ENCODE measurements at places on chromosomes 6 and 20.

DNA sequence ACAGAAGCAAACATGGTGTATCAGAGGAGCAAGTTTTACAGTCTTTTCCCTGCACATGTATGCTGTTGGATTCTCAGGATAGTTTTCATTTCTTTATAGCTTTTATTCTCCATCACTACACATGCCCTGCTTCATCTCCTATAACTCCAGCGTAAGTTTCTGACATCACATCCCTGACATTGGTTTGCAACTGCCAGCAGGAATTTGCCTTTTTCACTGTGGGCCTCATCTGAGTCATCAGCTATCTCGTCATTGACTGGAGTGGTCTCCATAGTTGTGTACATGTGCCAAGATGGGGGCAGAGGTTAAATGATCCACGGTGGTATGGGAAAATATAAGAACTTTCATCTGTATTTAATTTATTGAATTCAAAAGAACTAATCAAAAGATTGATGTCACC lies 96.7 kb downstream of the SLX4IP start:
- DNase-seq, result no peak

GRCh38 chr6:3825851-3826581 lies 23.2 kb upstream of the FAM50B start:
- DNase-seq, result no peak

DNA sequence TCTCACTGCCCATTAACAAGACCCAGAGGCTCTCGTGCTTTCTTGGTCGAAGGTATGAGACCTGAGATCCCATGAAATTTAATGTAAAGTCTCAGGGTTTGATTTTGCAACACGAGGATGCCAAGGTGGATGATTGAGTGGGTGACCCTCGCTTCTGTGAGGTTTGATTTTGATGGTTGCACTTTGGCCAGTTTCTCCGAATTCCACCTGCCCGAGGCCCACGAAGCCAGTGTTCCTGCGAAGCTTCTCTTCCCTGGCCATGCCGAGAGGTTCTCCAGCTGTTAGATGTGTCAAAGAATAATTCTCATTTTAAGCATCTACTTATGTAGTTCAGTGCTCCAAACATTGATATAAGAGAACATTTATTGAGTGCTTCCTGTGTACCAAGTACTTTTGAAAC lies at the start of gene KIF25:
KIF25 (plus strand) TSS at position 30 of the 400 bp plus-strand sequence. CDS start 31,915 bp downstream, outside the sequence.
- DNase-seq, result no peak

- DNase-seq, result no peak
These were observed 33.9 kb upstream of the MRGBP start for GRCh38 chr20:62762376-62762775.

DNA sequence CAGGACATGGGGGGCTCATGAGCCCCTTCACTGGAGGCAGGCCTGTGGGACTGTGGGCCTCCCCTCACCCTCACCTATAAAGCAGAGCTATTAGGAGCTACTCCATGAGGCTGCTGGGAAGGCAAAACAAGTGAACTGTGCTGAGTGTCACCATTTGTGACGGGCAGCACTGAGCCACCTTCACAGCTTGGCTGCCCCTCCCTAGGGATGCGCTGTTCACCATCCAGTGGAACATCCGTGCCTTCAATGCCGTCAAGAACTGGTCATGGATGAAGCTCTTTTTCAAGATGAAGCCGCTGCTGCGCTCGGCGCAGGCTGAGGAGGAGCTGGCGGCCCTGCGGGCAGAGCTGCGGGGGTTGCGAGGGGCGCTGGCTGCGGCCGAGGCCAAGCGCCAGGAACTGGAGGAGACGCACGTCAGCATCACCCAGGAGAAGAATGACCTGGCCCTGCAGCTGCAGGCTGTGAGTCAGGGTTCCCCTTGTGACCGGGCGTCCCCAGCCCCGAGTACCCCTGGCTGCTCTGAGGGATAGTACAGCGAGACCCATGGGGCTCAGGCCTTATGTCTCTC lies 38.4 kb downstream of the MYH7B start:
- no peak for DNase-seq

DNA sequence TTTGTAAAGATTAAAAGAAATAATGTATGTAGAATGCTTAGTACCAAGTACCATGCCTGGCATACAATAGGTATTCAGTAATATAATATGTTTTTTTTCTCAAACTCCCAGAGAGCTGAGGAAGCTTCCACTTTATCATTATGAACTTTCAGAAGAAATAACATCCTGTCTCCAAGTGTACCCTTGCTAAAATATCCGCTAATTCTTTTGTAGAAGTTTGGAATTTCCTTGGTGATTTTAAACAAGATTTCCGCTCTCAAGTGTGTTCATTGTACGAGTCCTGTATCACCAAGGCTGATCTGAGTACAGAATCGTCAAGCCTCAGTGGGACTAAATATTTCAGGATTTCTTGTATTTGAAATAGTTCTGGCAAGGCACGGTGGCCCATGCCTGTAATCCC lies 16.1 kb upstream of the RNF144B start:
- DNase-seq, result no peak

DNA sequence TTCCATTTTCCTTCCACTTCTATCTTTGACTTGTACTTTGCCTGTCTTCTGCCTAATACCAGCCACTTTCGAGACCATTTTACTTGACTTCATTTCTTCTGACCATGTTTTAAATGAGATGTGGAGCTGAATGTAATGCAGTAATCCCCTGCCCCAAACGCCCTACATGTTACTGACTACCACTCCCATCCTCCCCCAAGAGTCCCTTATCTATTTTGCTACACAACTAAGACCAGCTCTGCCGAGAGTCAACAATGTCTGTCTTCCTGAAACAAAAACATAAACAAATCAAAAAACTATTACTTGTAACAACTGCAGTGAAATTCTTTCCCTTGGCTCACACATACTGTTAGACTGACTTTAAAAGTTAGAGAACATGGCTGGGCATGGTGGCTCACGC lies 27.1 kb upstream of the KIAA1586 start:
- DNase-seq, result no peak

- DNase-seq, result no peak
These were observed 496.7 kb downstream of the C6orf118 start for GRCh38 chr6:164812706-164813105.

GRCh38 chr20:34180460-34181120 lies 60.6 kb upstream of the ASIP start:
- no peak for DNase-seq

DNA sequence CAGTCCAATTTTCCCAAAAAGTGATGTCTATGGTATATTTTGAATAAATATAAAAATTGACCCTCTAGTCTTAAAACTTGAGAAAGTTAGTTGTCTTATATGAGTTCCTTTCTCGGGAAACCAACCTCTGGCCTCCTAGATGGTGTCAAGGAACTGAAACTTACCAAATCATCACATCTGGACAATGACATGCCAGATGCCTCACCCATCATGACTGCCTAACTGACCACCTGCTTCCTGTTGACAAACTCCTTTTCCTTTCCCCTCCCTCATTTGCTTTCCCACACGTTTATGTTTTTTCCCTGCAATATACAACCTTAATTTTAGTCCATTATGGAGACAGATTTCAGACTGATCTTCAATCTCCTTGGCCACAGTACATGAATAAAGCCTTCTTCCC lies 731.0 kb downstream of the EPHA7 start:
- no peak for DNase-seq

DNA sequence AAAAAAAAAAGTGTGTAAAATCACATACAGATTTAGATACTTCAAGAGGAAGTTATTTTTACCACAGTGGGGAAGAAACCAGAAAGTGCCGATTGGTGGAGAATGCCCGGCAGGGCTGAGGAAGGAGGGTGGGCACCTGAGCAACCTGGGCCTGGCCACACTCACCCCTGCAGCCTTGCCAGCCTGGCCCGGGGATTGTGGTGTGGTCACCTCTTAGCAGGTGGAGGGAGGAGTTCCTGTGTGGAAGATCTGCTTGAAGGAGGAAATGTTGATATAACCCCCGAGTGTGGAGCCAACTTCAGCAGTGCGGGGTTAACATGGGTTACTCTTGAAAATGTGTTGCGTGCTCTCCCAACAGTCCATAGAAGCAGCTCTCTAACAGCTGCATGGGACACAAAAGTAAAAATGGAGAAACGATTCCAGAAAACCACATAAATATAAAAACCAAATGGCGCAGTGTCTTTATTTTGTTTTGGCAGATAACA lies 14.7 kb downstream of the UST start:
- no peak for DNase-seq

DNA sequence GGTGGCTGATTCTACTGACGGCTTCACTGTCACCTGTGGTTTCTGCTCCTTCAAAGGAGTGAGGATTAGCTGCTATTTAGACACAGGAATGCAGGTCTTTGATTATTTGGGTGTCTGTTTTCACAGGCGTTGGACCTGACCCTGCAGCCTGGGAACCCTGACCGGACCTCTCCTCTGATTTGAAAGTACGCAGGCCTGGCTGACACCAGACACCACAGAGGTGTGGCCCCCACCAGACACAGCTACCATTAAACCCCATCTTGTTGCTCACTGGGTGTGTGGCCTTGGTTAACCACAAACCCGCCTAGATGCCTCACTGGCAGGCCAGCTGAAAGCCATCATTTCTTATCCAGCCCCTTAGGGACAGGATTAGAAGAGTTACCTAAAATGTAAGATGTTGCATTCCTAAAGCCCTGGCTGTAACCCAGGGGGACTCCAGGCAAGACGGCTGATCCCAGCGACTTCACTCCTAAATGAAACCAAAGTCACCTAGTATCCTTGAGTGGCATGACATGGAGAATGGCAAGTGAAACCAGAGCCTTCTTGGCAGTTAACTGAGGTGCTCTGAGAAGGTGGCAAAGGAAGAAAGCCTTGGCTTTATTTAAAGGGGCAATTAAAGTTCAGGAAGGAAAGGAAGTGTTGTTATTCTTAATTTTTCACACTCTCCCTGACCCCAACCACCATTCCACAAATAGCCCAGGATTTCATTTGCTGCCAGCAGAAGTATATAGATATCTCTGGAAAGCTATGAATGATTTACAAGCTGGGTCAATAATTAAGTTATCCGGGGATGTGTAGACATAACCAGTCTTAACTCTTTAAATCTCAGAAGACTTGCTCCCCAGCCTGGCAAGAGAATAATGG lies 169.9 kb downstream of the QRSL1 start:
- peak; percentile 4 for DNase-seq

DNA sequence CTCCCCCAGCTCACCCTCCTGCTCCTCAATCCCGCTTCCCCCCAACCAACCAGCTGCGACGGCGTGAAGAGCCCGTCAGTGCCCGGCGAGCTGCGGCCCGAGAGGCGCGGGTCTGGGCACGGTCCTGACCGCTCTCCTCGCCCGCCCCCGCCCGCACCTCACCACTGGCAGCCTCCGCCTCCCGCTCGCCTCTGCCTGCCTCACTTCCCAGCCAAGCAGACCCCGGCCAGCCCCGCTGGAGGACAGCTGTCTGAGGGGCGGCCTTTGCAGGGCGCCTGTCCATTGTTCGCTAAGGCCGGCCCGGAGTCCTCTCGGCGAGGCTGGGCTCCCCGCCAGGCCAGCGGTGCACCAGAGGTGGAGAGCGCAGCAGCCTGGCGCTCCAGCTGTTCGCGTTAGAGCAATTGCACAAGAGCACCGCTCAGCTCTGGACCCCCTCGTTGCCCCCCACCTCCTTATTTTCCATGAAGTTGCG lies 1.3 kb downstream of the SOBP start:
- DNase-seq, result peak; percentile 12

- DNase-seq, result no peak
These were observed 294.0 kb downstream of the ADGB start for GRCh38 chr6:146892613-146893401.

GRCh38 chr20:59455402-59456341 lies 148.7 kb upstream of the PHACTR3 start:
- DNase-seq, result no peak

GRCh38 chr6:135195041-135195440 lies 13.9 kb downstream of the MYB start:
- DNase-seq, result no peak

DNA sequence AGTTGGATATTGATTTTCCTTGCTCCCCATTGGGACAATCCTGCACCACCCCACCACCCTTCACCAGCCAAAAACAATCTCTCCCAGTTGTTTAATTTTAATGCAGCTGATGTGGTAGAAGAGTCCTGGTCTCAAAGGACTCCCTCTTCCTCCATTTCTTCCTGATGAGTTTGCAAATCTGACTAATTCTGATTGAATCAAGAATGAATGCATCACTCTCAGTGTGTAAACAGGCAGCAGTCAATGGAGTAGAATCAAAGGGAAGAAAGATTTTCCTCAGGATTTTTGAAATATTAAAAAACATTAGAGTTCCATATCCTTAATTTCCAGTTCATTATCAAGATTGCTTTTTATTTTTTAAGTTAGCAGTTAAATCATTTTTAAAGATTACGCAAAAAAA lies 54.0 kb downstream of the PLG start:
- no peak for DNase-seq

DNA sequence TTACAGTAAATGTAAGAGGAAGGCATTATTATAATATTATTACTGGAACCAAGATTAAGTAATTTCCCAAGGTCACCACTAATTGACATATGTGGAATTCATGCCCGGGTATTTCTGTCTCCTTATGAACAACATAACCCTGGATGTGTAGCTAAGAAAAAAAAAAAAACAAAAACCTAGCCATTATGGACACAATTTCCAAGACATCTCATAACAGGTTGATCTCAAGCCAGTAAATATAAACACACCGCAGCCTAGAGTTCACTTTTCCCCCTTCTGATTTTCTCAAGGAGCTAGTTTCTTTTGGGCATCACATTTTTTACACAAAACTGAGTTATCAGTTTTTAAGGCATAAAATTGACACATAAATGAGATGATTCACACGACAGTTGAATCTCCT lies 306.5 kb upstream of the RSPO3 start:
- no peak for DNase-seq

GRCh38 chr6:57307850-57308249 lies 9.6 kb upstream of the PRIM2 start:
- DNase-seq, result no peak

- no peak for DNase-seq
These were observed 245.9 kb downstream of the FARS2 start for GRCh38 chr6:5507131-5507681.

- DNase-seq, result no peak
These were observed 154.0 kb upstream of the FLRT3 start for GRCh38 chr20:14491436-14491835.

DNA sequence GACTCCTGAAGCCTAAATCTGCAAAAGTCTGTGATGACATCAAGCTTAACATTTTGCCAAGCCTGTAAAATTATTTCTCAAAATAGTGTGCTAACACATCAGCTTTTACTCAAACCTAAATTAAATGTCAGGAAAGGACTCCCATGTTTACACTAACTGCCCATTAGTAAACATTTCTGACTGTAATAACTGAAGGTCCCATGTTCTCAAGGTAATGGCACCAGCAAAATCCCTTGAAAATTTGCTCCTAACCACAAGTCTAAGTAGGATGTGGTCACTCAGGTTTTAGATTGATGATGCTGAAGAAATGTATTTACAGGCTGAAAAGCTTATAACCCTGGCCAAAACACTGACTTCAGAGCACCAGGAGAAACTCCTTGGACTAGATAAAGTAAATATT lies 33.0 kb downstream of the BACH2 start:
- no peak for DNase-seq

- DNase-seq, result no peak
These were observed 87.9 kb upstream of the ZNF217 start for GRCh38 chr20:53681352-53682212.

GRCh38 chr6:116571683-116572000 lies 338 bp downstream of the RWDD1 start:
- DNase-seq, result no peak

GRCh38 chr20:63087872-63088680 lies 81.3 kb upstream of the BHLHE23 start:
- DNase-seq, result no peak

Data from stimulated activated CD4-positive, alpha-beta T cell treated with anti-CD3 and anti-CD28 coated beads, Interleukin-2, amount 100 ng/mL, for 24 hours (primary cell).